ENCODE measurements at places on chromosomes 11 and 22. TPM values are rescaled to one million over a fixed set of nuclear protein-coding genes. Genes with fewer than 3 reads are reported as not detected.

The RIC3 gene
- total RNA-seq = not detected

The OR2D2 gene
- total RNA-seq = 0.33 TPM

The PPP6R3 gene
- total RNA-seq = 93.2 TPM

The YWHAH gene
- total RNA-seq = 77.5 TPM

The CCDC87 gene
- total RNA-seq = 0.33 TPM

The UPK3A gene
- not detected for total RNA-seq
